ENCODE measurements at places on chromosomes 6 and 20. TPM values are rescaled to one million over a fixed set of nuclear protein-coding genes. Genes with fewer than 3 reads are reported as not detected.

Gene SLC22A2
- total RNA-seq, result not detected

Gene PTGIS
- total RNA-seq, result 117 TPM

DNA sequence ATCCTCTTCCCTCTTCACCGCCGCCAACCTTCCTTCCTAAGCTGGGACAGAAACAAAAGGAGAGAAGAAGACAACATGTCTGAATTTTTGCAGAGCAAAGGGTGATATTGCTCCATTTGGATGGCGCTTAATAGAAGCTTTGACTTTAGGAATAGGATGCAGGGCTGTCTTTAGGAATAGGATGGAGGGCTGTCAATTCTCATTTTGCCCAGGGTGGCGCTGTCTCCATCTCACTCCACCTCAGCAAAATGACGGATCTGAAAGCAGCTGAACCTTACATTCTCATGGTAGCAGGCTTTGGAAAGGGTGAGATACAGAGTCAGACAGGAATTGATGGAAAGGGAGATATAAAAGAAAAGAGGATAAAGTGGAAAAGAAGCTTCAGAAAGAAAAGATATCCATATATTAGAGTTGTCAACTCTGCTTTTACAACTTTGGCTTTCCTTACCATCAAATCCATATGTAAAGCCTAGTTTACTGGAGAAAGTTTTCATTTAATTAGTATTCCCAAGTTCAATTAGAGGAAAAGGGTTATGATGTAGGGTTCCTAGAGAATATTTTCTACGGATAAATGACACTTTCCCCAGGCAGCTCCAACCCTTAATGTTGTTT is 2.4 kb downstream of the MTCL3 start:
- no peak overlapping the region for H3K27ac ChIP-seq
- peaks cover 6% of the 10 kb centered on the region for H3K4me1 ChIP-seq
- H3K4me3 ChIP-seq, result peak overlapping the region; percentile 68
- no peak for DNase-seq

- no peak overlapping the region for H3K27ac ChIP-seq
- H3K36me3 ChIP-seq, result no peaks in the 10 kb centered on the region
- DNase-seq, result no peak
Measured at GRCh38 chr20:51884561-51884960, 82.2 kb upstream of the SALL4 start.

DNA sequence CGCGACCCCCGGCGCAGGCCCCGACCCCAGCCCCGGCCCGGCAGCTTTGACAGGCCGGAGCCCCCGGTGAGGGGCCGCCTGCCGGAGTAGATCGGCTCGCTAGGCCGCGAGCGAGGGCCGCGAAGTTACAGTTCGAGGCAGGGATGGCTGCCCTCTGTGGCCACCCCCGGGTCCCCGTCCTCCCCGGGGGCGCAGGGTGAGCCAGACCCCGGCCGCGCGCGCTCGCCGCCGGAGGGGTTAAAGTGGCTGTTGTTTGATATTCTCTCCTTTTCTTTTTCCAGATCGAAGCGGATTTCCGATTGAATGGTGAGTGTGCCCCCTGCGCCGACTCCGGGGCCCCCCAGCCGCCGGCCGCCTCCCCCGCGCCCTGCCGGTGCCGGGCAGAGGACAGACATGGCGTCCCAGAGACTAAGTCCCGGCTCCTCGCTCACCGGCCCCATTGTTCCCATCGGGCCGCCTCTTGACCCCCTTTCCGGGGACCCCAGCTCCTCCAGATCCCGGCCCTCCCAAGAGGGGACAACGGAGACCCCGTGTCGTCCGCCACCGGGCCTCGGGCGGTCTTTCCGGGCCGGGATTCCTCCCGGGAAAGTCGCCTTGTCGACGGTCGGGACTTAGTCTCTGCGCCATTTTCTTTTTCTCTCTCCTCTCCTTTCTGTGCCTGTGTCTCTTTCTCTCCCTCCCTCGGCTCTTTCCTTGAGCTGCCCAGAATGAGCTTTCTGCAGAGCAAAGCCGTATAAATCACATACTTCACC is 704 bp downstream of the TOP1 start:
- H3K4me3 ChIP-seq, result peak overlapping the region; percentile 80
- no peaks in the 10 kb centered on the region for H3K36me3 ChIP-seq
- peaks cover 53% of the 10 kb centered on the region for H3K4me1 ChIP-seq
- peak; percentile 61 for DNase-seq
- no peaks in the 10 kb centered on the region for H3K27me3 ChIP-seq

- DNase-seq, result no peak
- H3K27ac ChIP-seq, result no peak overlapping the region
- peaks cover 23% of the 10 kb centered on the region for H3K27me3 ChIP-seq
- H3K4me3 ChIP-seq, result no peak overlapping the region
- H3K4me1 ChIP-seq, result peaks cover 11% of the 10 kb centered on the region
- H3K36me3 ChIP-seq, result peaks cover 17% of the 10 kb centered on the region
Measured at GRCh38 chr6:166502453-166502852, 84.0 kb downstream of the RAMACL start.

Gene NOX3
- total RNA-seq, result not detected

Gene ARMH2
- total RNA-seq, result not detected

DNA sequence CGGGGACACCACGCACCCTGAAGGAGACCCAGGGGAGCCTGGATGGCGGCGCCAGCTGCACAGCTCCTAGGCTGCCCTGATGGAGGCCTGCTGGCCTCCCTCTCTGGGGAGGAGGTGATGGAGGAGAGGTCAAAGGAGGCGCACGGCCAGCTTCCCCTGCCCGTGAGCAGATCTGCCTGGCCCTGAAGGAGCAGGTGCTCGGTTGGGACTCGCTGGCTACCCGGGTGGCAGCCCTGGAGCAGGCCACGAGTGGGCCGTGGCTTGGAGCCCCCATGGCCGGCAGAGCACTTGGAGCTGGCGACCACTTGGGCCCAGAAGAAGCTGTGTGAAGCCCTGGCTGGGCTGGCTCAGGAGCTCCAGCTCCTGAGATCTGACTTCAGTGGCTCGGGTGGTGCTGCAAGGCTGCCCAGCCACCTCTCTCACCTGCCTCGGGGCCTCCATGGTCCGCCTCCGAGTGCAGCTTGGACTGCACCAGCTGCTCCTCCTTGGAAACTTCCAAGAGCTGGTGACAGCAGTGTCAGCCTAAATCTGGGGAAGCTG is 7.5 kb upstream of the RAET1E start:
- no peak for DNase-seq
- H3K36me3 ChIP-seq, result no peaks in the 10 kb centered on the region
- no peaks in the 10 kb centered on the region for H3K4me1 ChIP-seq

DNA sequence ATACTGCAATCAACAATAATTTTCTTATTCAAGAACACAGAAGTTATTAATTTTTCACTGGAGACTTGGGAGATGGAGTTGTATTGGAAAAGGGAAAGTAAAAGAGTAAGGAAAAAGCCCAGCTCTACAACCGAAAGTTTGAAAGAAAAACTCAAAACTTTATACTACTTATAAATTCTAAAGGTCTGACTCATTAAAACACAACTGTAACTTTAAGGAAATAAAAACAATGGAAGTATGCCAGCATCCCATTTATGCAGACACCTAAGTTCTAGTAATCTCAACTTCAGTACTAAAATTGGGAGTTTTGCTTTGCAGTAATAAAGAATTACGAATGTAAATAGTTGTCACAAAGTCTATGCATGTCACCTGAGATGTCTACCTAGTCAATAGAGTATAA is 80.6 kb downstream of the IRAK1BP1 start:
- no peak overlapping the region for H3K4me3 ChIP-seq
- no peak overlapping the region for H3K27ac ChIP-seq
- peaks cover 74% of the 10 kb centered on the region for H3K36me3 ChIP-seq
- peaks cover 2% of the 10 kb centered on the region for H3K4me1 ChIP-seq

DNA sequence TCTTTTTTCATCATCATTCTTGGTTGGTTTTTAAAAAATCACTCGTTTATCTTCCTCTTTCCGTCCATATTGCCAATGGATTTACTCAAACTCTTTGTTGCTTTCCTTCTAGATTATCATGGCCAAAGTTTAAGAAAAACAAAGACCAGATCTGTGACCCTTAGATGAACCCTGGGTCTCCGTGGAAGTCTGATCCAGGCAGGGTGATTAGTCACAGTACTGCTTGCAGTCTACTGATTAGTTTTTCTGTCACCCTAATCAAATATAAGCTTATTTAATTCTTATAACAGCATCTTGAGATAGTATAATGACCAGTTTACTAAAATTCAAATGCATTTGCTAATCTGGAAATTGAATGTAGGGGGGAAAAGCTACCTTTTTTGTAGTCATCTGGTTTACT is 6.0 kb upstream of the SMIM28 start:
- peak overlapping the region; percentile 81 for H3K27ac ChIP-seq
- H3K4me3 ChIP-seq, result no peak overlapping the region
- DNase-seq, result no peak
- H3K27me3 ChIP-seq, result no peaks in the 10 kb centered on the region
- H3K36me3 ChIP-seq, result peaks cover 5% of the 10 kb centered on the region
- peaks cover 25% of the 10 kb centered on the region for H3K4me1 ChIP-seq

DNA sequence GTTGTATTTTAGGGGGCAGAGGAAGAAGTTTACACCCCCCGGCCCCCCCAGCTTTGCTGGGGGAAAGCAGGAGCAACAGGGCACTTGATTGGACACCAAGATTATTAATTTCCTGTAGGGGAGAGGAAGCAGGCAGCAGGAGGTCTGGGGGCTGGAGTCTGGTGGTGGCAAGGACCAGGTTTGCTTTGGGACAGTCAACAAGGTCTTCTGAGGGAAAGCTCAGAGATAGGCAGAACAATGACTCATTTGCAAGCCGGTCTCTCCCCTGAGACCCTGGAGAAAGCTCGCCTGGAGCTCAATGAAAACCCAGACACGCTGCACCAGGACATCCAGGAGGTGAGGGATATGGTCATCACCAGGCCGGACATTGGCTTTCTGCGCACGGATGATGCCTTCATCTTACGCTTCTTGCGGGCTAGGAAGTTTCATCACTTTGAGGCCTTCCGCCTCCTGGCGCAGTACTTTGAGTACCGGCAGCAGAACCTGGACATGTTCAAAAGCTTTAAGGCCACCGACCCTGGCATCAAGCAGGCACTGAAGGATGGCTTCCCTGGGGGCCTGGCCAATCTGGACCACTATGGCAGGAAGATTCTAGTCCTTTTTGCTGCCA is 1.6 kb downstream of the CLVS2 start:
- H3K27me3 ChIP-seq, result peaks cover 86% of the 10 kb centered on the region
- no peak overlapping the region for H3K27ac ChIP-seq
- peaks cover 13% of the 10 kb centered on the region for H3K4me1 ChIP-seq
- no peak overlapping the region for H3K4me3 ChIP-seq

Gene TUBB2A
- total RNA-seq, result 21.5 TPM

- no peak overlapping the region for H3K4me3 ChIP-seq
- no peak for DNase-seq
- H3K36me3 ChIP-seq, result no peaks in the 10 kb centered on the region
- no peak overlapping the region for H3K27ac ChIP-seq
- H3K4me1 ChIP-seq, result no peaks in the 10 kb centered on the region
Measured at GRCh38 chr6:25757936-25758642, 3.5 kb downstream of the SLC17A4 start.

GRCh38 chr6:2502998-2503674 is 247.6 kb downstream of the MYLK4 start:
- no peaks in the 10 kb centered on the region for H3K36me3 ChIP-seq
- peaks cover 5% of the 10 kb centered on the region for H3K27me3 ChIP-seq
- no peak overlapping the region for H3K4me3 ChIP-seq

Gene DYNLT2
- total RNA-seq, result 2.4 TPM

DNA sequence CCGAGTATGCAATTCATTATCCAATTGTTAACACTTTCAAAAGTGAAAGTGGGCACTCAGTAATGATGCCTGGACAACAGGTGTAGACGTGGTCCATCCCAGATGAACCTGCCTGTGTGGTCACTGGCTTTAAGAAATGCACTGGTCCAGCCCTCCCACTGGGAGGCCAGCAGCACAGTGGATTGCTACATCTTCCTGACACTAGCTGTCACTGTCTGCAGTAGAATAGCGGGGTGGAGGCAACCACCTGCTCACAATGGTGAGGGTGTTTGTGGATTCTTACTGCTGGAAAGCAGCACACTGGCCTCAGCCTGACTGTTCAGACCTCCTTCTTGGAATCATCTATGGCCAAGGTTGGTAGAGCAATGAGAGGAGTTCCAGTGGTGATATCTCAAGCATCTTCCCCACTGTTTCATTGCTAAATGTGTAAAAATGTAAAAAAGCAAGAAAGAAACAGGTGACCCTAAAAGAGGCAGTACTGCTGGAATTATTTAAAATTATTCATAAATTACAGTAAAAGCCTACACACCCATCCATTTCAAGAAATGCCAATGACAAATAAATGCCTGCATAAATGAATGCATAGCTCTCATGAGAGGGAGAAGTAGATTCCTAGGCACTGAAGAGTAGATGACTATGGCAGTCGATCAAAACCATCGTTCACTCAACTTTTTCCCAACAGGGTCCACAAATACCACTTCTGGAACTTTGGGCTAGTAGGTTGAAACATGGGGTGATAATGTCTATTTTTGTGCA is 228.0 kb upstream of the PLN start:
- peaks cover 55% of the 10 kb centered on the region for H3K4me1 ChIP-seq
- H3K4me3 ChIP-seq, result no peak overlapping the region
- H3K27ac ChIP-seq, result no peak overlapping the region
- no peaks in the 10 kb centered on the region for H3K27me3 ChIP-seq
- no peak for DNase-seq

- peak; percentile 49 for DNase-seq
- no peaks in the 10 kb centered on the region for H3K27me3 ChIP-seq
- H3K4me1 ChIP-seq, result peaks cover 35% of the 10 kb centered on the region
- H3K36me3 ChIP-seq, result no peaks in the 10 kb centered on the region
- H3K27ac ChIP-seq, result peak overlapping the region; percentile 87
Measured at GRCh38 chr20:35768731-35769664, 2.8 kb upstream of the PHF20 start.

DNA sequence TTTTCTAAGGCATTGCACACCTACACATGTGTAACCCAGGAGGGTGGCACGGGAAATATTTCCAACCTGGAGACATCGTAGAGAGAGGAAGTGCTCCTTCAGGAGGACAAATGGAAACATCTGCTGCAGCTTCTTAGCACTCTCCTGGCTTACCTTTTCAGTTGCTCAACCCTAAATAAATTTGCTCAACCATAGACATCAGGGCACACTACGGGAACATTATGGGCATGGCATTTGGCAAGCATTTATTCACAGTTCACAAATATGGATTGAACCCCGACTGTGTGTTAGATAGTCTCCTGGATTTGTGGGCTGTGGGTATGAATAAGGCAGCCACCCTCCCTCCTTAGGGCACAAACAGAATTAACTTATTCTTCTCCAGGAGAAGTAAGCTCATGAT is 118.7 kb downstream of the SOX4 start:
- H3K4me1 ChIP-seq, result peaks cover 47% of the 10 kb centered on the region
- no peaks in the 10 kb centered on the region for H3K27me3 ChIP-seq
- DNase-seq, result no peak
- peaks cover 13% of the 10 kb centered on the region for H3K36me3 ChIP-seq

DNA sequence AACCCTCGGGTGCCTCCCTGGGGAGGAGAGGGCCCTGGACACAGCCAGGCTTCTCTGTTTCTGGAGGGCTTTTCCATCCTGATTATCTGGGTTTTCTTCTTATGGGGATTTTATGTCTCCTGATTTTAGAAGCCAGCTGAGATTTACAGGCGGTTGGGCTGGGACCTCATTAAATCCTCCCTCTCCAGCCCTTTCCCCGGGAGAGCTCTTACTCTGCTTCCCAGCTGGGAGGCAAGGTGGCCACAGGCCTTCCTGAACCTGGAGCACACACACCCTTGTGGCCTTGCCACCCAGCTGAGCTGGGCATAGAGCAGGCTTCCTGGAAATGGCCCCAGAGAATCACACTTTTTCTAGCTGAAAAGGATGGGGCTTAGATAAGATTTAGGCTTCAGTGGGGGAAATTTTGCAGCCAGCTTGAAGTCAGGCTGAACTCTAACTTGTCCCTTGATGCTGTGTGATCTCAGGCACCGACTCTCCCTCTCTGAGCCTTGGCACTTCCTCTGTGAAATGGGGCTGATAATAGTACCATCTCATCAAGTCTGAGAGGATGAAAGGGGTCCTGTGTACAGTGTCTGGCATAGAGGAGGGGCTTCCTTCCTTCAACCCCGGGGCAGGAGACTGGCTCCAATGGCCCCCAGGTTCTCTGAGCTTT is 16.6 kb downstream of the VSTM2L start:
- DNase-seq, result no peak
- H3K27ac ChIP-seq, result peak overlapping the region; percentile 68
- peaks cover 5% of the 10 kb centered on the region for H3K27me3 ChIP-seq

Gene LTB
- total RNA-seq, result 0.32 TPM

Gene ASIP
- total RNA-seq, result not detected
